ENCODE measurements at places on chromosomes 1 and 21. TPM values are rescaled to one million over a fixed set of nuclear protein-coding genes. Genes with fewer than 3 reads are reported as not detected.
A peak's percentile ranks its signal among the peaks of the same experiment; 100 is the strongest.

DNA sequence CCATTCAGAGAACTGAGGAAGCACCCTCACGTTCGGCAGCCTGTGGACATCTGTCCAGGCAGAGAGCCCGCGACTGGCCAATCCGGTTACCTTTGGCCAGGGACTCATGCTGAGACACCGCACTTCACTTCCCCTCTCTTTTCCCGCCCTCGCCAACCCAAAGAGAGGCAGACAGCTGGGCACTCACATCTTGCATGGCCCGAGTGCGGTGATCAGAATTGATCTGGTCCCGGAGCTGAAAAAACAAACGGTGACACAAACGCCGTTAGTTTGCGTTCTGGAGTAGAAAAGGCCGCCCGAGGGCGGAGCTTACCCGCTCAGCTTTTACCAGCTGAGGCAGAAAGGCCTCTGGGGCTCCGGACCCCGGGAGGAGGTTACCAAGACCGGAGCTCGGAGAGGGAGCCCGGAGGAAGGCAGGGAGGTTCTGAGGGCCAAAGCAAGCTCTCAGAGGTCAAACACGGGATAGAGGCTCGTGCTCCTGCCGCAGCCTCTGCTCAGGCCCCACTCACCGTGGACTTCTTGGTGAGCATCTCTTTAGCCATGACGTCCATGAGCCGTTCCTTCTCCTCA is 376 bp downstream of the SF3A3 start:
- DNase-seq: no peak

GRCh38 chr1:213531369-213532310 is 456.1 kb upstream of the PROX1 start:
- no peak for DNase-seq

DNA sequence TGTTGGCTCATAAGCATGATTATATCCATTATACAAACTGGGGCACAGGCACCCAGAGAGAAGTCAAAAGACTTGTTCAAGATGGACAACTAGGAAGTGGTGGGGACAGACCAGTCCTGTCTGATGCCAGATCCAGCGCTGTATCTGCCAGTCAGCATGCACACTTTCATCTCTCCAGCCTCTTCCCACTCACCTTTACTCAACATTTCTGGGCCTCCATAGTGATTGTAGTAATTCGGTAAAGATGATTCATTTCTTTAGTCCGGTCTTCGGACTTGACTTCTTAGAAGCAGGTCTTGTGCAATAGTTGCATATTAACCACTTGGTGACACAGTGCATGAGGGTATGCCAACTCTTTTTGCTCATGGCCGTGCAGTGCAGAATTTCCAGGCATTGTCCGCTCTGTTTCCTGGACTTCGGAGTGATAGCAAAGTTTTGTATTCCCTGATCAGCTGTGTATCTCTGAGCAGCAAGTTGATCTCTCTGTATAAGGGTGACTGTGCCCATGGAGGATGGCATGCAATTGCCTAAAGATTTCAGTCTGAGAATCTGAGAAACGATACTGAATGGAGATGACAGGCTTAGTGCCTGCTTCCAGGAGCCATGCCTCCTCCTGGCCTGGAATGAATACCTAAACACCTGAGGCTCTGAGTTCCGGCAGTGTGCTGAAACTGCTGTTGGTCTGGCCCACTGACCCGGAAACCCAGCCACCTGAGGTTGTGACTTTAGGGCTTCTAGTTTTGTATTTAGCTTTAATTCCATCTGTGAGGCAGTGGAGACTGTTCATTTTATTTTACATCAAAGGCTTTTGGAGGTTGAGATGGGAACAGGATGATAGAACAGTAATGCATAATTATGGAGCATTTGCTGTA is 39.0 kb downstream of the GALNT2 start:
- DNase-seq: no peak

DNA sequence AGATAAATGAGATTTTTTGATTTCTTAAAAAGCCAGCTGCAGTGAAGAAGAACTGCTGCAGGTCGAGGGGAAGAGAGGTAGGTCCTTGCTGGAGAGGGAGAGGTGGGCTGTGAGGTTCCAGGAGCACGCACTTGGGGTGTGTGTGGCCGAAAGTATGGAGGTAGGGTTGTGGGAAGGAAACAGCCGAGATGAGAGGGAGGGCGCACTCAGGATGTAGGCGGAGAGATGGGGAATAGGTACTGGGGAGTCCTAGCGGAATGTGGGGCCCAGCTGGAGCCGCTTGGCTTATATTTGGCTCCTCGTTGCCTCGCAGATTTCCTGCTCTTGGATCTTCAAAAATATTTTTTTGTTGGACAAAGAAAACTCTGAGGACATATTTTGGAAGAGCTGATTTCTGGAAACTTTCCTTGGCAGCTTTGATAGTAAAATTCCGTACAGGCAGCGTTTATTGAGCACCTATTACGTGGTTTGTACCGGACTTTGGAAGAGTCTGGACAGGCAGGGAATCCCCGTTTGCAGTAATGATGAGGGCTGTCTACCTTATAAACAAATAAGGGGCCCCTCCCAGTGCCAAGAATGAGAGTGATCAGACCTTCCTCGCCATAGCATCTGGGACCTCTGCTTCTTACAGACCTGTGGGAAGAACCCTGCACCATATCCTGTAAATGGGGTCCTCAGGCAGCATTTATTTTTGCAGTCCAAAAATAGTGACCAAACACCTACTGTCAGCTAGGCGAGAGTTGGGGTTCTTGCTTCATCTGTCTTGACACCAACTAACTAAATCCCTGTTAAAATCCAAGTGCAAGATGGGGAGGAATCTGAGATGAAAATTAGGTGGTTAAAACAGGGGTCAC is 1.5 kb downstream of the LRRC8D start:
- peak; percentile 45 for DNase-seq

DNA sequence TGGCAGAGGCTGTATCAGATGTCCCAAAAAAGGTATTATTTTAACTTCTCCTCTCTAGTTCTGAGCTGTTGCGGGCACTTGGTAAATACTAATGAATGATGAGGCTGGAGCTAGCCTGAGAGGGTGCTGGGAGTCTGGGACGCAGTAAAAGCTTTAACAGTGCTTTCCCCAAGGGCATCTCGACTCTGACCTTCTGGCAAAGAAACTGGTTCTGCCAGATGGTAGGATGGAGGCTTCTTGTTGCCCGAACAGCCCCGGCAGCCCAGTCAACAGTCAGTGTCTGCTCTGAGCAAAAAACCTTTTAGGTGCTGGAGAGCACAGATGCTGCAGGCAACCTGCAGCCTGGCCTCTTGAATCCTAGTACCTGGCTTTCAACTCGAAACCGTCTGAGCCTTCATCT is 2.5 kb upstream of the PNRC2 start:
- no peak for DNase-seq

DNA sequence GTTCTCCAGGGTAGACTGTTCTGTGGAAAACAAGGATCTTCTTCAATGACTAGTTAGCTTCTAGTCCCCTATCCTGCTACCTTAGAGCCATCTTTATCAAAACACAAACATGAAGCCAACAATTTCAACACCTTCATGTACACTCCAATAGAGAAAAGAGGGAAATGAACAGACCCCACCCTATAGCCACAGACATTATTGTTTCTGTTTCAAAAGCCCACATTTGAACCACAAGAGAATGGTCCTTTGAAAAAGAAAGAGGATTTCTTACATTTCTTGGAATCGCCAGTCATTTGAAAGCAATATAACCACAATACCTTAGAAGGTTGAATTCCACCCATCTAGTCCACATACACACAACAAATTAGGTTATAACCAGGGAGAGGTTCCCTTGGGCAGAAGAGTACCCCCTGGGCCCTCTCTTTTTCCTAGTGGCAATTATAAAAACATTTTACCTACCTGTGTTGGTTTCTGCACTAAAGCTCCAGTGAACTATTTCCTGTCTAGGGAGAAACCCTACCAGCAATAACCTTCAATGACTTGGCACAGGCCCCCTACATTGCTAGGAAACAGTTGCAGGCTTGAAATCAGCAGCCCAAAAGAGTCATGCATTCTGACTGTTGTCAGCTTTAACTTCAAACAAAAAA is 2.7 kb upstream of the LPGAT1 start:
- no peak for DNase-seq

Gene AVPR1B
- total RNA-seq: not detected

DNA sequence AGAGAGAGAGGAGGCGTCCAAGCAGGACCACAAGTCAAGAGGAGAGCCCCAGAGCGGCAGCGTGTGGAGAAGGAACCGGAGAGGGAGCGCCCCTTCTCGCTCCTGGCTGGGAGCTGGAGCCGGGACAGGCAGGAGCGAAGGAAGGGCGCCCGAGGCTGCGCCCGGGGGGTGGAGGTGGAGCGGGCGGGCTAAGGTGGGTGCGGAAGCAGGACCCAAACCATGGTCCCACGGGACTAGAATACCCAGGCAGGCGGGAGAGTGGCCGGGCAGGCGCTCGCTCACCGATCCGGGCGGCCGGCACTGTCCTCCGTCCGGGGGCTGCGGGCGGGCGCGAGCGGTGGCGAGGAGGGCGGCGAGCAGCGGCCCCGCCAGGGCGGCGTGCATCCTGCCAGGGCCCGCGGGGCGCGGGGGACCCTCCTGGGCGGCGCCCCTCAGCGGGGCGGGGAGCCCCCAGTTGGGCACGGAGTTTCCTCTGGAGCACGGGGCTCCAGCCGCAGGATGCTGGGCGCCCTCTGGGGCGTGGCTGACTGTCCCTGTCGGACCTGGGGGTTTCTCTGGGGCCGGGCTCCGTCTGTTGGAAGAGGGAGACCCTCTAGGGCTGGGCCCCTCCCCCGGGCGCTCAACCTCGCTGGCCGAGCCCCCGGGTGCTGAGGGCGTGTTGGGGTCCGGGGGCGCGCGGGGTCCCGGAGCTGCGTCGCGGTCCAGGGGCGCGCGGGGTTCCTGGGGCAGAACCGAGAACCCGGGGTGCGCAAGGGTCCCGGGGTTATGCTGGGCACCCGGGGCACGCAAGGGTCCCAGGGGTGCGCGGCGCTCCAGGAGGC is 569 bp downstream of the TRABD2B start:
- peak; percentile 12 for DNase-seq

GRCh38 chr1:109282952-109283747 is at the start of gene PSRC1:
Gene PSRC1 (minus strand): TSS chr1:109283145.
- DNase-seq: peak; percentile 94

- DNase-seq: no peak
These were observed 77.4 kb upstream of the SLC2A1 start for GRCh38 chr1:43035821-43036741.

DNA sequence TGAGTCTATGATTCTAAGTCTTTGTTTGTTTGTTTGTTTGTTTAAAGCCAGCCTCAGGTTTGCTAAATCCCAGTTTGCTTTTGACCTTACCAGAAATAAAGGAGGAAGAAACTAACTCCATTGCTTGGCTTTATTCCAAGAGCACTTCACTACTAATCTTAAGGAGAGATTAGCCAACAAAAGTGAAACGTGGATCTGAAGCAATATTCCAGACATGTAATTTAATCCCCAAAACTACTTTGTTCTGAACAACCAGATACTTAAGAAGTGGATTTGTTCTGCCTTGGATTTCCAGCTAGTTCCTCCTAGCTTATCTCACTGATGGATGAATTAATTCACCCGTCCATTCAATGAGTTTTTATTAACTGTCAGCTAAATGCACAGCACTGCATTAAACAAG is 15.9 kb upstream of the CEP350 start:
- DNase-seq: no peak

DNA sequence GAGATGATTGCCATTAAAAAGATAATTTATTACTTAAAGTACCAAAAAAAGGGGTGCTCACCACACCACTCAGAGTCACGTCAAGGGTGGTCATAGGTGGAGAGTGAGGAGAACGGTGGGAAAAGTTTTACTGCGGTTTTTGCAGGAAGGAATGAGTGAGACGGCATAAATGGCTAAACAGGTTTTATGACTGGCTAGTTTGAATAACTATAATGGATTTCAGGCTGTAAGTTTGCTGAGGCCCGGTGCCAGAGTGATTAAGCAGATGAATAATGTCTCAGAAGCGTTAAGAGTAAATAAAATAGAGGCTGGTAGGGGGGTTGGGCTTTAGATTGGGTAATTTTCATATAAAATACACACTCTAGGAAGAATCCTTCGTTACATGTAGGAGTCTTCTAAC is 1337.8 kb downstream of the AMY1C start:
- no peak for DNase-seq

Gene PGLYRP4
- not detected for total RNA-seq

DNA sequence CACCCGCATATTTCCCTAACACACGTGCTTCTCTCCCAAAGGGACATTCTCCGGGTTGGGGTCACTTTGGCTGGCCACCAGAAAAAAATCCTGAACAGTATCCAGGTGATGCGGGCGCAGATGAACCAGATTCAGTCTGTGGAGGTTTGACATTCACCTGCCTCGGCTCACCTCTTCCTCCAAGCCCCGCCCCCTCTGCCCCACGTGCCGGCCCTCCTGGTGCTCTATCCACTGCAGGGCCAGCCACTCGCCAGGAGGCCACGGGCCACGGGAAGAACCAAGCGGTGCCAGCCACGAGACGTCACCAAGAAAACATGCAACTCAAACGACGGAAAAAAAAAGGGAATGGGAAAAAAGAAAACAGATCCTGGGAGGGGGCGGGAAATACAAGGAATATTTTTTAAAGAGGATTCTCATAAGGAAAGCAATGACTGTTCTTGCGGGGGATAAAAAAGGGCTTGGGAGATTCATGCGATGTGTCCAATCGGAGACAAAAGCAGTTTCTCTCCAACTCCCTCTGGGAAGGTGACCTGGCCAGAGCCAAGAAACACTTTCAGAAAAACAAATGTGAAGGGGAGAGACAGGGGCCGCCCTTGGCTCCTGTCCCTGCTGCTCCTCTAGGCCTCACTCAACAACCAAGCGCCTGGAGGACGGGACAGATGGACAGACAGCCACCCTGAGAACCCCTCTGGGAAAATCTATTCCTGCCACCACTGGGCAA is 59.1 kb downstream of the LACTBL1 start:
- DNase-seq: no peak

Gene RGS16
- total RNA-seq: 3.1 TPM

Gene CFHR2
- not detected for total RNA-seq

DNA sequence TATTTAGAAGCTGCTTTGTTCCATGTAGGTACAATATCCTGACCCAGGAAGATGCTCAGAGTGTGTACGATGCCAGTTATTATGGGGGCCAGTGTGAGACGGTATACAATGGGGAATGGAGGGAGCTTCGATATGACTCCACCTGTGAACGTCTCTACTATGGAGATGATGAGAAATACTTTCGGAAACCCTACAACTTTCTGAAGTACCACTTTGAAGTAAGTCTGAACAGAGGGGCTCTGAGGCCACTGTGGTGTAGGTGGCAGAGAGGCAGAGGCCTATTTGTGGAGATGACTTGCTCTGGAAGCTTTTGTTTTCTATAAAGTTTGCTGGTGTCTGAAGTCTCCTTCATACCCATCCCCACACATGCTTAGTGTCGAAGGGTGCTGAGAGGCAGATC is 26.8 kb downstream of the C8A start:
- DNase-seq: no peak

Gene GFI1
- 0.68 TPM for total RNA-seq

GRCh38 chr1:196544617-196545016 is 63.6 kb downstream of the KCNT2 start:
- DNase-seq: no peak
